NAMALWA (cell line): ENCODE measurements at places on chromosomes 1 and 21.

- DNase-seq: no peak
Observed at GRCh38 chr1:153939476-153939875, 7.0 kb downstream of the DENND4B start.

- no peak for DNase-seq
Observed at GRCh38 chr1:168731244-168731953, 2.4 kb upstream of the DPT start.

DNA sequence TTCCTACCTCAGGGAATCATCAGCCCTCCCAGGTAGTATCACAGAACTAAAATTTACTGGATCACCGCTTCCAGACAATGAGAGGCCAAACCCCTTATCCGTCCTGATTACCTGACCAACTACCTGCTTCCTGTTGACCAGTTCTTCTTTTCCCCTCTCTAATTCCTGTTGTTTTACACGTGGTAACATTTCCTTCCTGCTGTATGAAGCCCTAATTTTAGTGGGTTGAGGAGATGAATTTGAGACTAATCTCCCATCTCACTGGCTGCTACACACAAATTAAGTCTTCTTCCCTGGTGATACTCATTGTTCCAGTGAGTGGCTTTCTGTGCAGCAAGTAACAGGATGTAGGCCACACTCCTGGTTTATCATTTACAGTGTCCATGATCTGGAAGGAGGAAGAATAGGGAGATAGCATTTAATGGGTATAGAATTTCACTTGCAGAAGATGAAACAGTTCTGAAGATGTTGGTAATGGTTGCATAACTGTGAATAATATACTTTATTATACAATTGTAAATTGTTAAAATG, 2112.9 kb downstream of the NCAM2 start:
- DNase-seq: no peak

- DNase-seq: no peak
Observed at GRCh38 chr1:230176871-230177411, 109.9 kb downstream of the GALNT2 start.

- DNase-seq: no peak
Observed at GRCh38 chr1:73500154-73500553, 697.8 kb downstream of the LRRIQ3 start.

DNA sequence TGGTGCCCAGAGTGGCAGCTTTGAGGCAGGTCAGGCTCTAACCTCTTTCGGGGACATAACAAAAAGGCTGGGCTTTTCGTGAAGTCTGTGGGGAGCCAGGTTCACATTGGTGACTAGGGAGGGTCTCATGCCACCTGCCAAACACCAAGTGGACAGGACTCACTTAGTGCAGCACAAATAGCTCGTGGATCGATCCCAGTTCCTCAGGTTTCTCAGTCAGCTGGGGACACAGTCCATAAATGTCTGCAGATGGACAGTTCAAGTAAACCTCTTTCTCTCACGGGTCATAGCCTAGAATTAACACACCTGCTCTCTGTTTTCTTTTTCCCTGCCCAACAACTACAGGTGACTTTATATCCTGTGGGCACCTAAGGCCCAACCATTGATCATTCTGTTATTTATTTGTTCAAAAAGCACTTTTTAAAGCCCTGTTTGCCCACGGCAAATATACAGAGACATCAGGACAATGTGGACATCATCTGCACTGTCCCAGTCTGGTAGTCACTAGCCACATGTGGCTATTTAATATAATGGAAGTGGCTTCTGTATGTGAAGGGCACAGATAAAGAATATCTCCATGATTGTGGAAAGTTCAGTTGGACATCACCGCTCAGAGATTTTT, 53.5 kb downstream of the CAPN2 start:
- DNase-seq: no peak
